ENCODE measurements at places on chromosomes 3 and 15. TPM values are rescaled to one million over a fixed set of nuclear protein-coding genes. Genes with fewer than 3 reads are reported as not detected.

DNA sequence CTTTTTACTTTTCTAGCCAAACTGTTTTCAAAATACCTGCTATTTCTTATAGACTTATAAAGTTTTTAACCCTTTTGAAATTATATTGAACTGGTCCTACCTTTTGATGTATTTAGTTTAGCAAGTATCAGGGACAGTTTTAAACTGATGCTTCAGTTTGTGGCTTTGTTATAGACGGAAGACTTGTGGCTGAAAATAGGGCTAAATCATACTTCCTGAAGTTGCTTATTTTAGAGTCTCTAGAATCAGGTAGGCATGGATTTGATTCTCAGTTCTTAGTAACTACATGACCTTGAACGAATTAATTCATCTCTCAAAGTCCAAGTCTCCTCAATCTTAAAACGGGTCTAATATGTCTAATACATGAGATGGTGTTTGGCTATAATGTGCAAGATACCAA is 322.8 kb downstream of the RAP2B start:
- H3K36me3 ChIP-seq, result no peaks in the 10 kb centered on the region
- no peak for DNase-seq
- H3K4me1 ChIP-seq, result no peaks in the 10 kb centered on the region
- H3K27me3 ChIP-seq, result no peaks in the 10 kb centered on the region

- no peaks in the 10 kb centered on the region for H3K36me3 ChIP-seq
- H3K27ac ChIP-seq, result no peak overlapping the region
- no peak for DNase-seq
- no peak overlapping the region for H3K4me3 ChIP-seq
- peaks cover 8% of the 10 kb centered on the region for H3K4me1 ChIP-seq
These were observed 24.3 kb downstream of the CACNA2D3 start for GRCh38 chr3:54146506-54147239.

- no peaks in the 10 kb centered on the region for H3K27me3 ChIP-seq
- no peak for DNase-seq
- H3K4me3 ChIP-seq, result no peak overlapping the region
- H3K4me1 ChIP-seq, result no peaks in the 10 kb centered on the region
- no peaks in the 10 kb centered on the region for H3K36me3 ChIP-seq
- no peak overlapping the region for H3K27ac ChIP-seq
These were observed 333.1 kb downstream of the RORA start for GRCh38 chr15:60895986-60896385.

DNA sequence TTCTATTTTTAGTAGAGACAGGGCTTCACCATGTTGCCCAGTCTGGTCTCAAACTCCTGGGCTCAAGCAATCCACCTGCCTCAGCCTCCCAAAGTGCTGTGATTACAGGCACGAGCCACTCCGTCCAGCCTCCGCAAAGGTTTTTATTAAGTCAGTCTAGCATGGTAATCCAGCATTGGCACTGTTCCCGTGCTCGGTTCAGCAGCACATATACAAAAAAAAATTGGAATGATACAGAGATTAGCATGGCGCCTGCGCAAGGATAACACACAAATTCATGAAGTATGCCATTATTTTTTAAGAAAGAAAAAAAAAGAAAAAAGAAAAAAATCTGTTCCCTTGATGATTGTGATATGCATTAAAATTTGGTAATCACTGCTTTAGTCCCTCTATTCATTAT is 8.5 kb downstream of the CKMT1A start:
- no peak for DNase-seq
- no peak overlapping the region for H3K27ac ChIP-seq
- no peaks in the 10 kb centered on the region for H3K36me3 ChIP-seq
- no peak overlapping the region for H3K4me3 ChIP-seq

DNA sequence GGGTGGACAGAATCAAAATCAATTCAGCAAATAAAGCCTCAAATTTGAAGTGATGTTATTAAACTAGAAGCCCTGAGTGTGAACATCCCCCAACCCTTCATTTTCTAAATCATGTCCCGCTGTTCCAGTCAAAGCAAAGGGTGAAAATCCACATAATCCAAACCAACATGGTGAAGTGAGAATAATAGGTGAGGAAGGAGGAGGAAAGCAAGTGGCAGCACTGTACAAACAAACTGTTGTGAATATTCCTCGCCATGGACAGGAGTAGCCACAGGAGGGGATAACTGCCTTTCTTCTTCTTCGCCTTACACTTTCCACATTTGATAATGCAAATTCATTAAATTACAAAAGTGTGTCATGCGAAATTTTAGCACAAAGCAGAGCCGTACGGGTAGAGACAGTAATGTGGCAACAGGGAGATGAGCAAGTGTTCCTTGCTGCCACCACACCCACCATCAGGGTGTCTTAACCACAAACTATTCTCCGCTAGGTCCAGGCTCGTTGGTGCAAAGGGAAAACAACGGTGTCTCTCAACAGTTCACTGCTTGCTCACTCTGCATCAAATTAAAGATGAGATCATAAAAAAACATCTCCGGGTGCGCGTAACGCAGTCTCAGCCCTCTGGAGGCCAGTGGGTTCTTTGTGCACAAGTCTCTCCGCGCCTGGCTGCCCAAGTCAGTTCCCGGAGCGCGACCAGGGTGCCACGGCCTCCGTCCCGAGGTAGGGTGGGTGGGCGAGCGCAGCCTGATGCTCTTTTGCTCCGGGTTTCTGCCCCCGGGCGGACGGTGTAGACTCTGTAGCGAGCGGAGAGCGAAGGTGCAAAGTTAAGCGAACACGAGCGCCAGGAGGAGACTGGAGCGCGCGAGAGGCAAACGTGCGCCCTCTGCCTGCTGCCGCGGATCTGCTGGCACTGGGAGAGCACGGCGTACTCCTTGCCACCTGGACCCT is 6.7 kb downstream of the EPHA3 start:
- H3K4me3 ChIP-seq, result peak overlapping the region; percentile 55
- no peaks in the 10 kb centered on the region for H3K36me3 ChIP-seq
- DNase-seq, result peak; percentile 40
- peak overlapping the region; percentile 63 for H3K27ac ChIP-seq
- H3K4me1 ChIP-seq, result no peaks in the 10 kb centered on the region

DNA sequence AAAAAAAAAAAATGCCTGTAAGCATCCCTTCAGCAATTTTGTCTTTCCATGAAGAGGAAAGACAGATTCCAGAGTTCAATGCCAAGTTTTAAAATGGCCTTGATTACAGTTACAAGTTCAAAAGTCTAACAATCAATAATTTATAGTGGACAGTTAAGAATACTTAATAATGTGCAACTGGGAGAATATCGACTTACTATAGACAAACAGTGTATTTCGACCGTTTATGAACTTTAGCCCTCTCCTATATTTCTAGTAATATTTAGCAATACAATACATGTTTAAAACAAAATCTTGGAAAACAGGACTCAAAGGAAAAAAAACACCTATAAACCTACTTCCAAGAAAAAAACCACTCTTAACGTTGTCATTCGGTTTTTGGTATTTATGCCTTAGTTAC is 1.5 kb downstream of the PBRM1 start:
- no peaks in the 10 kb centered on the region for H3K36me3 ChIP-seq
- H3K4me3 ChIP-seq, result no peak overlapping the region
- DNase-seq, result no peak
- H3K4me1 ChIP-seq, result peaks cover 84% of the 10 kb centered on the region
- no peaks in the 10 kb centered on the region for H3K27me3 ChIP-seq
- no peak overlapping the region for H3K27ac ChIP-seq

DNA sequence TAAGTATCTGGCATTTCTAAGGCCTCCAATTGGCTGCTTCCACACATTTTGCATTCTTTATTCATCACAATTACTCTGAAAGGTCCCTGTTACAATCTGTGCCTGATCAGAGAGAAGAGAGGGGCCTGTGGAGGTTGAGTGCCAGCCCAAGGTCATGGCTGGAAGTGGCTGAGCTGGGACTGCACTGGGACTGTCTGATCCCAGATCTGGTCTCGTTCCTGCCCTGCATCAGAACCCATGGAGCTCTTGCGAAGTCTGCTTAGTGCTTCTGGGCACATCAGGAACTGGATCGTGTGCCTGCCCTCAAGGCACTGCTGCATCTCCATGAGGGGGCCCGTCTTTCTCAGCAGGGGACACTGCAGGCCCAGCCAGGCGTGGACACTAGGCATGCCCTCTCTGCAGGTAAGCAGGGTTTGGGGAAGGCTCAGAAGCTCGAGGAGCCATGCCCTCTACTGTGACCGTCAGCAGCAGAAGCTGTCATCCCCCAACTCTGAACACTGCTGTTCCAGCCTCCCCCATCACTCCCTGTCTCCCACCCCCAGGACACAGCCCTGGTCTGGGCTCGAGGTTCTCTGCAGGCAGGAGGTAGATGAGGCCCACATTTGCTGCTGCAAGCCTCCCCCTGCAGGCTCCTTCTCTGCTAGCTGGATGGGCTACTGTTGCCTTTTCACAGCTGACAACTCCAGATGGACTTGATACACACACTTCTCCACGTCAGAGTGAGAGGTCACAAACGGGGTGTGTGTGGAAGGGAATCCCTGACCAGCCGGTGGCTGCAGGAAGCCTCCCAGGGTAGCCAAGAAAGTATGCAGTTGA is 96.5 kb upstream of the PRR23E start:
- no peak overlapping the region for H3K4me3 ChIP-seq
- no peaks in the 10 kb centered on the region for H3K27me3 ChIP-seq
- no peaks in the 10 kb centered on the region for H3K36me3 ChIP-seq
- H3K4me1 ChIP-seq, result peaks cover 8% of the 10 kb centered on the region
- no peak overlapping the region for H3K27ac ChIP-seq
- DNase-seq, result no peak

DNA sequence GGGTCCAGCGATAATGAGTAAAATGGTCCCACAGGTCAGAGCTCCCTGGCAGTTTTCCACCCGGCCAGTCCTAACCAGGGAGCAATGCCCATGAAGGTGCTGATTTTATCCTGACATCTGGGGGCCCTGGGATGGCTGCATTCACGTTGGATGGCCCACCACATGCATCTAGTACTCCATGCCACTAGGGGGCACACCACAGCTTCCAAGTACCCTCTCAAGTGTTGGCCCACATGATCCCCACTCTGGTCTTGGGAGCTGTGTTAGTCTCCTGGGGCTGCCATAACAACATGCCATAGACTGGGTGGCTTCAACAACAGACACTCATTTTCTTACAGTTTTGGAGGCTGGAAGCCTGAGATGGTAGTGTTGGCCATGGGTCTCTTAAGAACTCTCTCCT is 225.5 kb downstream of the SLCO3A1 start:
- H3K4me3 ChIP-seq, result no peak overlapping the region
- H3K27me3 ChIP-seq, result no peaks in the 10 kb centered on the region
- no peak for DNase-seq
- no peaks in the 10 kb centered on the region for H3K36me3 ChIP-seq
- no peaks in the 10 kb centered on the region for H3K4me1 ChIP-seq

- no peaks in the 10 kb centered on the region for H3K27me3 ChIP-seq
- no peak overlapping the region for H3K27ac ChIP-seq
- no peak for DNase-seq
- peaks cover 57% of the 10 kb centered on the region for H3K36me3 ChIP-seq
- no peaks in the 10 kb centered on the region for H3K4me1 ChIP-seq
These were observed 14.9 kb downstream of the C3orf33 start for GRCh38 chr3:155791190-155791589.

DNA sequence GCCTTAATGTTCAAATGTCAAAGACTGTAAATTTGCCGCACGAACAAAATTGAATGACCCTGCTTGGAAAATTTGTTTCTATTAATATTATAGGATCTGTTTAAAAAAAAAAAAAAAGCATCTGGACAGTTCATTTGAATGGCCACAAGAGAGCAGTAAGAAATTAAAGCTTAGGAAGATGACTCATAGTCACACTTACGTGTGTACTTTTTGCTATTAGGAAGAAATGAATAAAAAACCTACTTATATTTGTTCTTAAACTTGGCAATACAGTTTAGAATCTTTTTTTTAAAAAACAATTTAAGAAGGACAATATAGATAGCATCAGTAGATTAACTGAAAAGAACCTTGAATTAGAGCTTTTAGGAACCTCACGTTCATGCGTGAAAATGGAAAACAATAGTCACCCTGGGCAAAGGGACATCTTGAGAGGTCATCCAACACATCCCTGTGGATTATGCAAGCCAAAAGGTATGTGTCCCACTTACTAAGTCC is 621.8 kb downstream of the MECOM start:
- no peak for DNase-seq
- no peak overlapping the region for H3K27ac ChIP-seq
- no peaks in the 10 kb centered on the region for H3K4me1 ChIP-seq
- H3K27me3 ChIP-seq, result no peaks in the 10 kb centered on the region
- H3K4me3 ChIP-seq, result no peak overlapping the region

GRCh38 chr15:49279521-49280456 is 109.7 kb downstream of the GALK2 start:
- H3K27me3 ChIP-seq, result no peaks in the 10 kb centered on the region

- no peak overlapping the region for H3K4me3 ChIP-seq
These were observed 7.5 kb downstream of the ISLR start for GRCh38 chr15:74180881-74181602.

DNA sequence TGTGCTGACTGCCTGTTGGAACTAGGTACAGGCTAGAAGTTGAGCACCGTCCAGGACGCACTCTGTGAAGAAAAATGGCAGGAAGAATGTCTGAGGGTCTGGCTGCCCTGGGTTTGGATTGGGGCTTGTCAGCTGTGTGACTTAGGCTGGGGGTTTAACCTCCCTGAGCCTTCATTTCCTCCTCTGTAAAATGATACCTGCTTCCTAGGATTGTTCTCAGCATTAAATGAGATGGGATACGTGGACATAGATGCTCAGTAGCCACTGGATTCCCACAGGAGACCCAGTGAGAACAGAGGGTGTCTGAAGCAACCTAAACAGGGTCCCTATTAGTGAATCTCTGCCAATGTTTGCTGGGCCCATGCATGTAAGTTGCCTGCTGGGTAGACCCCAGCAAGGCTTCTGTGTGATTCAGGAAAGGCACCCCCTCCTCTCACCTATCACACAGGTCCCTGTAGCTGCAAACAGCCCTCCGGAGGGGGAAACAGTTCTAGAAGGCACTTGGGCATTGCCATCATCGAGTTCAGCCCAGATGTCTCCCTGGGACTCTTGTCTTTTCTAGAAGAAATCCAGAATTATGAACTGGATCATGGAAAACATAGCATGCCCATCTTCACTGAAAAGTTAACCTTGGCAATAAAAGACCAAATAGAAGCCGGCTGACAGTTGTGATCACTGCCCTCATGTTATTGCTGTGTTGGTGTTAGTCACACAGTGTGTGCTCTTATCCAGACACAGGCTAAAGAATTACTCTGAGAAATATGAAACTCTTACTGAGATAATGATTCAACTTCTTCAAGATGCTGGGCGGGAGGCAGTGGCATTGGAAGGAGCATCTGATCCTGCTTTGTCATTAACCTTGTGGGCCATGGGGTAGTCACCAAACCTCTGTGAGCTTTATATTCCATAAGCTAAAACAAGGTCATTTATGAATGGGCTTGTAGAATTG is 64.5 kb downstream of the SMAD6 start:
- no peaks in the 10 kb centered on the region for H3K36me3 ChIP-seq
- no peaks in the 10 kb centered on the region for H3K27me3 ChIP-seq
- no peak for DNase-seq
- H3K4me1 ChIP-seq, result peaks cover 44% of the 10 kb centered on the region
- no peak overlapping the region for H3K4me3 ChIP-seq

GRCh38 chr15:23446215-23447106 is 582 bp downstream of the GOLGA6L2 start:
- no peaks in the 10 kb centered on the region for H3K27me3 ChIP-seq
- DNase-seq, result no peak
- no peaks in the 10 kb centered on the region for H3K36me3 ChIP-seq
- no peak overlapping the region for H3K4me3 ChIP-seq
- H3K4me1 ChIP-seq, result no peaks in the 10 kb centered on the region
- H3K27ac ChIP-seq, result no peak overlapping the region

TTLL3 gene
- 58.2 TPM for total RNA-seq

FAM107A gene
- 197 TPM for total RNA-seq

DLEC1 gene
- total RNA-seq, result 3.7 TPM

COLQ gene
- total RNA-seq, result 3.9 TPM

NR2E3 gene
- total RNA-seq, result not detected

HTR3E gene
- not detected for total RNA-seq

RHCG gene
- not detected for total RNA-seq

MYEF2 gene
- total RNA-seq, result 26.8 TPM

FEZF2 gene
- not detected for total RNA-seq

FMN1 gene
- 19.7 TPM for total RNA-seq

HRH1 gene
- total RNA-seq, result 15.9 TPM

All from tibial nerve (tissue), 4 donors.